Renal pelvis (tissue), 12 donors: ENCODE measurements at places on chromosomes 16 and 17. TPM values are rescaled to one million over a fixed set of nuclear protein-coding genes. Genes with fewer than 3 reads are reported as not detected.

The GRAPL gene
- polyA plus RNA-seq = 3.2 TPM

The PRR14 gene
- polyA plus RNA-seq = 50.6 TPM

DNA sequence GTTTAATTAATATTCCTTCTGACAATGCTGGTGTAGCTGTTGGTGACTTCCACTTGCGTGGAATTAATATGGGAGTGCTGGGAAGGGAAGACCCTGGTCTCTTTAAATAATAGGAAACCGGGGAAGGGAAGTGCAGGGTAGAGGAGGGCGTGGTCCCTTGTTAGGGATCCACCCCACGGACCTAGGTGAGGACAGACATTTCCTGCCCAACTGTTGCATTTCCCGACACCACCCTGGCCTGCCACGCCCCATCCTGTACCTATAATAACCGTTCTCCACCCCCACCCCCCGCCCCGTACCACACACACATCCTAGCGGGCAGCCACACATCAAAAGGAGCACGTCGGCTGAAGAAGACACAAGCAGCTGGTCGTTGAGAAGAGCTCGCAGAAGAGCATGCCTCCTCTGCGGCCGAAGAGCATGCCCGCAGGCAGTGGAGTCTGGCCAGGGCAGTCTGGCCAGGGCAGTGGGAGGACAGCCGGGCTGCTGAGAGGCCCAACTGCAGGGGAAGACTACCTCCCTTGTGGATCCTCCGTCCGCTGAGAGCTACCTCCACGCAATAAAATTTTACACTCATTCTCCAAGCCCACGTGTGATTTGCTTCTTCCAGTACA, 36.8 kb upstream of the MMD start:
- no peak for DNase-seq

GRCh38 chr16:68737046-68737729, at the start of gene CDH1:
CDH1 (plus strand) TSS chr16:68737292; CDS start chr16:68737416, 124 bp downstream.
- no peak for DNase-seq

The DBNDD1 gene
- polyA plus RNA-seq = 15.2 TPM

DNA sequence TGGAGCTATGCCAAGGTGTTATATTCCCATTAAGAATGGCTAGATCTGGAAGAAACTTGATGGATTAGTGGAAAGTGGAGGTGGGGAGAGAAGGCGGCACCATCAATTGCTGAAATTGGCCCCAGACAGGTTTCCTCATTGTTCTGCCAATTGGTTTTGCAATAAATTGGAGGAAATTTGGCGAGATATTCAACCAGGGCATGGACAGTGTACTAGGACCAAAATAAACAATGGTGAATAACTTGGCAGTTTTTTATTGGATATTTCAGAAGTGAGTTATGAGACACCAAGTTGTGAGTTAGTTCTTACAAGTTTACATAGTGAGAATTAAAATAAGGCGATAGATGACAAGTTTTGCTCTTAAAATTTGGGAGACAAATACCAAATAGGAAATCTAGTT, 41.1 kb upstream of the SOX9 start:
- DNase-seq = no peak

The PLK1 gene
- 31.8 TPM for polyA plus RNA-seq

The TBC1D28 gene
- polyA plus RNA-seq = not detected

- DNase-seq = no peak
Observed at GRCh38 chr16:30472328-30472942, at the start of gene ITGAL. ITGAL (plus strand) TSS chr16:30472742; CDS start chr16:30472838, 96 bp downstream.

GRCh38 chr17:2406903-2407790, 6.3 kb upstream of the MNT start:
- DNase-seq = no peak

DNA sequence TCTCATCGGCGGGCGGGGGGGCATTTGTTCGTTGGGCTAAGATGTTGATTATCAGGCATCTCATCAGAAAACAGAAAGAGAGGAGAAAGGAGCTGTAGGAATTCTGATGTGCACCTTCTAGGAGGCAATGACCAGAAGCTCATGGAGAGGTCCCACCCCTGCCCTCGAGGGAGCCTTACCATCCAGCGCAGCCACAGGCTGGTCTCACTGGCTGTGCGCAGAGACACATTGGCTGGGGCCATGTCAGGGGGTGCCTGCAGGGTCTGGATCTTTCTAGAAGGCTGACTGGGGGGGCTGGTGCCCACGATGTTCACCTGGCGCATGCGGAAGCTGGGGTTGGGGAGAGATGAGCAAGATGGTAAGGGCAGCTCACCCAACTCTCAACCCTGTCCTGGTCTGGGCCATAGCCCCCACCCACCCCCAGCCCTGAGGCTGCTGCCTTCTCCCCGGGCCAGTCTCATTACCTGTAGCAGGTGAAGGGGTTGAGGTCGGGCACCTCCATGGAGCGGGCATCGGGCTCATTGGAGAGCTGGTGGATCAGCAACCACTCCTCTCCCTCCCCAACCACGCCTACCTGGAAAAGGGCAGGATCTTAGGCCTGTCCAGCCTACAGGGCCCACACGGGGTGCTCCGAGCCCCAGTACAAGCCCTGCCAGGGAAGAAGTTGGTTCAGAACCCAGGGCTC, 86.2 kb upstream of the CDC42EP4 start:
- DNase-seq = no peak

GRCh38 chr17:12789481-12790248, at the start of gene ARHGAP44:
ARHGAP44 (plus strand) TSS chr17:12789498; CDS start chr17:12789839, 341 bp downstream.
- peak; percentile 68 for DNase-seq

The C17orf50 gene
- 0.29 TPM for polyA plus RNA-seq

The TRIM65 gene
- 16.3 TPM for polyA plus RNA-seq

The HBA2 gene
- polyA plus RNA-seq = 1,397 TPM

DNA sequence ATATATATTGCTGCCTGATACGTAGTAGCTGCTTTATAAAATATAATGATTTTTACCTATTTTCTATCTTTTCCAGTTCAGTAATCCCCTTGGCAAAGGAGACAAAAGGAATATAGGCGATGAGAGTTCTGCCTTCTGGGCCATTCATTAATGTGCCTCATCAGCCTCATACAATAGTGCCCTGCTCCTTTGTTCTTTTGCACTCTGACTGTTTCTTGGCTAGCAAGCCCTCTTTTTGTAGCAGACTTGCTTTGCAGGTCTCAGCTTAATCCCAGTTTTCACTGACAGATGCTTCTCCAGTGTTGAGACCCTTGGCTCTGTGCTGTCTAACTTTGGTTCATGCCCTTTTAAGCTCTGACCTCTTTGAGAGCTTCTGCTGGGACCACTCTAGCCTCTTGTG, 10.4 kb downstream of the HSD17B2 start:
- no peak for DNase-seq

- DNase-seq = no peak
Observed at GRCh38 chr16:54875443-54875842, 55.2 kb upstream of the IRX5 start.

- DNase-seq = peak; percentile 62
Observed at GRCh38 chr16:56966093-56966475, 4.3 kb downstream of the CETP start.

GRCh38 chr16:25010542-25010941, 4.6 kb downstream of the ARHGAP17 start:
- no peak for DNase-seq

DNA sequence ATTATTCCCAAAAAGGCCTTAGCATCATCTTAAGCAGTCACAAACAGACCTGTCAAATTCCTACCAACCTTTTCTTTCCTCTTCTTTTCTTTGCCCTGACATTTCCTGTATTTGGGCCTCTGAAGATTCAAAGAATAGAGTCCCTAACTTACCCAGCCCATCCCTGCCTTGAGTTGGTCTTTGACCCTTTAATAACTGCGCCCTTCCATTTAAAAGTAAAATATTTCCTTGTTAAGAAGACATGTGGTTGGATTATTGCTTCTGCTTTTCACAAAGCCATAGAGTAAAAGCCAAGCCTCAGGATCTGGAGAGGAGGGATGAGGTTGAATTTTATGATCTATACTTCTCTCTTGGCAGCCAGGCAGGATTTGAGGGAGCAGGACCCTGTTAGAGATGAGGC, 13.2 kb upstream of the CCL23 start:
- DNase-seq = no peak

GRCh38 chr17:73042809-73043685, 49.4 kb downstream of the SLC39A11 start:
- DNase-seq = no peak

The CCDC200 gene
- polyA plus RNA-seq = 40.9 TPM

DNA sequence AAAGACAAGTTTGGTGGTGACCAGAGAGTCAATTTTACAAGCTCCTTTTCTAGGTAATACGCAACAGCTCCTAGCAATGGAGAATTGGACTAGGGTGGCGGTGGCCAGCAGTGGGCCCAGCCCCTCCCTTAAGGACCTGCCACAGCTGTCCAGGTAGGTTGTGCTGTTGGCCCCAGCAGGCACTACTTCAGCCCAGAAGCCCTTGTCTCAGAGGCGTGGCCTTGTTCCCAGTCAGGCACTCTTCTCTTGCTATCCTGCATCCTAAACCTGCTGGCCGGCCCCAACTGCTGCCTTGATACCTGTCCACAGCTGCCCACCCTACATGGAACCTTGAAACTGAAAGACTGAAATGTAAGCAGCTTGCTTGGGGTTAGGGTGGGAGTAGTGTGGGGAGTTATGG, 989 bp upstream of the GALK1 start:
- DNase-seq = no peak

DNA sequence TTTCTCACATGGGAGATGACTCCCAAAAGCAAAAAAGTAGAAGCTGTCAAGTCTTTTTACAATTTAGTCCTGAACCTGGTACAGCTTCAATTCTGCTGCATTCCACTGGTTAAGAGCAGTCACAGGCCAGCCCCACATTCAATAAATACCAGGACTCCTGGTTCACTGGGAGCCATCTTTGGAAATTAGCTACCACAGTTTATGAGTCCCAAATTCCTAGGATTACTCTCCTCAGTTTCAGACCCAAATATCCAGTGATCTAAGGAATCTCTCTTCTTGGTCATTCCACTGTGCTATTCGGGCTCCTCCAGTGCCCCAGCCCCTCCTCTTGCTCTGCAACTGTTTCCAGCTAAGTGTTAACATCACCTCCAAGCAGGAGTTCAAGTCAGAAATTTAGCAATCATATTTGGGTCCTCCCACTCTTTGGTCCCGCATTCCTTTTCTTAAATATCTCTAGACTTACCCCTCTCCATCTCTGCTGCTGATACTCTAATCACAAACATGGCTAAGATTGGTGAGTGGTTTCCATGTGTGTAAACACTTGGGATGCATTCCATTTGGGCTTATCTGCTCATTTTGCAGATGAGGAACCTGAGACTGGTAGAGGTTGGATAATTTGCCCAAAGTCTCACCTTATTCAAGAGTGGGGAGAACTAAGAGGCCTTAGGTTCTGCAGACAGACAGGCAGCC, 9.6 kb upstream of the WIPF2 start:
- DNase-seq = no peak

DNA sequence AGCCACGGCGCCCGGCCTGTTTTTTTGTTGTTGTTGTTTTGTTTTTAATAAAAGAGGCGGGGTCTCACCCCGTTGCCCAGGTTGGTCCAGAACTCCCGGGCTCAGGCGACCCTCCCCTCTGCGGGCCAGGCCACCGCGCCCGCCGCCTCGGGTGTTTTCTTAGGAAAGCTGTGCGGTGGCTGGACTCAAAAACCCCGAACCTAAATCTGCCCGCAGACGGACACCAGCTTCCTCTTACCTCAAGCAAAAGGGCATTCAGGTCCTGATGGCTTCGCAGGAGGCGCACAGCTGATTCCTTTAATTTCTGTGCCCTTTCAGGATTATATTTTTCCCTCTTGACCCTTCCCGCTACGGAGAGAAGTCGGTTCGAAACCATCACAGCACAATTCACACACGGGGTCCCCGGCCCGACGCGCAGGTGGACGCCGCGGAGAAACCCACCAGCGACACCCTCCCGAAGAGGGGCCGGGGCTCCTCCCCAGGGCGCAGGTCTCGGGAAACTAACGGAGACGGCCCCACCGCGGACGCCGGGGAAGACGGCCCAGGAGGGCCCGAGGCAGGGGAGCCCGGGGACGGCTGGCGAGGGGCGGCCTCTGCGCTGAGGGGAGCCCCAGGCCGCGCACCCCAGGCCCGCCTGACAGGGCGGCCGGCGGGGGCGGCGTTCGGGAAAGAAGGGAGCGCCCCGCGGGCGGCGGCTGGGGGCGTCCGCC, 653 bp downstream of the FANCA start:
- no peak for DNase-seq

DNA sequence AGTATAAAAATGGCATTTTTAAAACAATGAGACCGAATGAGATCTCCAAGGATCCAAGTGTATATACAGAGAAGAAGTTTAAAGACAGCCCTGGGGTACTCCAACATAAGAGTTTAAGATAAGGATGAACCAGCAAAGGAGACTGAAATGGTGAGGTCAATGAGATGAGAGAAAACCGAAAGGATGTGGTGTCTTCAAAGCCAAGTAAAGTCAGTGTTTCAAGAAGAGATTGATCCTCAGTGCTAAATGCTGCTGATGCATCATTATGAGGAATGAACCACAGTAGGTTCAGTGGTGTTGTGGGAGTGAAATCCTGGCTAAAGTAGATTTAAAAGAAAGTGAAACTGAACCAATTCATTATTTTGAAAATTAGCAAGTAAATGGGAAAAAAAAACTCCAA, 38.1 kb upstream of the NLK start:
- no peak for DNase-seq

The TERB1 gene
- not detected for polyA plus RNA-seq

- peak; percentile 3 for DNase-seq
Observed at GRCh38 chr16:74865922-74866598, 91.4 kb upstream of the FA2H start.

The ZNF263 gene
- 49.4 TPM for polyA plus RNA-seq

- DNase-seq = no peak
Observed at GRCh38 chr16:65123396-65124211, 1.7 kb upstream of the CDH11 start.

DNA sequence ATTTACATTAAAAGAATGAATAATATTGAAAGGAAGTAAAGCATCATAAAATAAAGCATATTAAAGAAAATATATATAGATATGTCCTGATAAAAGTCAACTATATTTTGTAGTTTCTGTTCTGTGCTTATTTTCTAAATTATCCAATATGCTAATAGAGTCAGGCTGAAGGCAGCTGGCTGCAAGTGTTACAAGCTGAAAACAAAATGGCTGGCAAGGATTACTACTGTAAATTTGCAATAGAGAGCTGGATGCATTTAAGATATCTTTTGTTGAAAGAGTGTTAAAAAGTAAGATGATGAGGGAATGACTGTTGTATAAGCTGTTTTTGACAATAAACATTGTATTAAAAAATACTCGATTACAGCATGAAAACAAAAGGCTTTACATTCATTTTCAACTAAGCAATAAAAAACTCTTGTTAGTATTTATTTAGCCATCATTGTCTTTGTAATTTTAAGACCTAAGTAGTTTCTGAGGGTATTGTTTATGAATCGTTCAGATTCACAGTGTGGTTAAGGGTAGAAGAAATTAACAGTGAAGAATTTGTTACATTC, 76.3 kb downstream of the TANC2 start:
- no peak for DNase-seq

- DNase-seq = no peak
Observed at GRCh38 chr17:66687570-66688284, 147.2 kb upstream of the CACNG5 start.
